Activated T-cell treated with anti-CD3 and anti-CD28 coated beads for 4 hours (primary cell): ENCODE measurements at places on chromosomes 5 and 9.

- no peak for DNase-seq
Measured at GRCh38 chr9:17888066-17888465, 309.2 kb downstream of the SH3GL2 start.

GRCh38 chr9:4933177-4933576, 51.9 kb upstream of the JAK2 start:
- no peak for DNase-seq

GRCh38 chr9:36187414-36187813, 3.3 kb upstream of the CLTA start:
- no peak for DNase-seq

DNA sequence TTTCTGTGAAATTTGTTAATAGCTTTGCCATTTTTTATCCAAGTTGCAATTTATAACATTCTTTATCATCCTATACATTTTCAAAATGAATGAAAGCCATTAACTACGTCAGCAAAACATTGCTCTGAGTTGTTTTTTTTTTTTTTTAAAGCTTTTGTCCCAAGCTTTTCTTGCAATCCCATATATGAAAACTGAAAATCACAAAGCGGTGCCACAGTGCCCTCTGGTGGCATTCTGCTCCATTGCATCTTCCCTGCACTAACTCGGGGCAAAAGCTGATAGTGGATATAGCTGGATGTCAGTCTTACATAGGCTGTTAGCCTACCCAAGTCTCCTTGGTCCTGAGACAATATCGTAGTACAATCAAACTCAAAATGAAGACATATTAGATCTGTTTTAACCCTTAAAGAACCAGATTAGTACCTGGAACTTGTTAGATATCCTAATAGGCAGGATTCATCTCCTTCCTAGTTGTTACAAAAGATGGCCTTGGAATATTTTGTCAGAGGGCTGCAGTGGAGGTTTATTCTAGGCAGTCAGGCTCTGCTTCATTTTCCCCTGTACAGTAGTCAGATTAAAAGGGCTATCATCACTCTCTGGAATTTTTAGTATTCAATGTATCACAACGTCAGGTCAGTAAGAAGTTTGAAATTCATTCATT, 669.9 kb downstream of the PTPRD start:
- peak; percentile 11 for DNase-seq

DNA sequence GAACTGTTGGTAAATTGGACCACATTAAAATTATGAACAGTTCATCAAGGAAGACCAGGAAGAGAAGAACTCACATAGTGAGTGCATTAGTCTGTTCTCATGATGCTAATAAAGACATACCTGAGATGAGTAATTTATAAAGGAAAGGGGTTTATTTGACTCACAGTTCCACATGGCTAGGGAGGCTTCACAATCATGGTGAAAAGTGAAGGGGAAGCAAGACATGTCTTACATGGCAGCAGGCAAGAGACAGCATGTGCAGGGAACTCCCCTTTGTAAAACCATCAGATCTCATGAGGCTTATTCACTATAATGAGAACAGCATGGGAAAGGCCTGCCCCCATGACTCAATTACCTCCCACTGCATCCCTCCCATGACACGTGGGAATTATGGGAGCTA, 135.9 kb upstream of the MAN2A1 start:
- DNase-seq, result no peak

- DNase-seq, result no peak
Measured at GRCh38 chr5:117103703-117104102, 529.1 kb upstream of the SEMA6A start.

DNA sequence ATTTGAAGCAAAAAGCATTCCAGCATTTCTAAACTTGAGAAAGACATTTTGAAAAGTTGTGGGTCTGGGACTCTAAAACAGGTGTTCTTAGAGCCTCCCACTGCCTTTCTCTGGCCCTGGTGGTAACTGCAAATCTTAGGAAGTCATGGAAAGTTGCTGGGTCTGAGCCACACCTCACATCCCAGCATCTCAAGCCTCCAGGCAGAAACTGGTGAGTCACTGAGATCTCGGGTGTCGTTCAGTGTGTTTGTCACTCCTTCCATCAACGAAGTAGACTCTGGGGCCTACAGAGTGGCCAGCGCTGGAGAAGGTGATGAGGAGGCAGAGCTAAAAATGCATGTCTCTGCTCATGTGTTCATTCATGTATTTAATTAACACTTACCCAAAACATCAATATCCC, 59.6 kb upstream of the C5orf58 start:
- no peak for DNase-seq

DNA sequence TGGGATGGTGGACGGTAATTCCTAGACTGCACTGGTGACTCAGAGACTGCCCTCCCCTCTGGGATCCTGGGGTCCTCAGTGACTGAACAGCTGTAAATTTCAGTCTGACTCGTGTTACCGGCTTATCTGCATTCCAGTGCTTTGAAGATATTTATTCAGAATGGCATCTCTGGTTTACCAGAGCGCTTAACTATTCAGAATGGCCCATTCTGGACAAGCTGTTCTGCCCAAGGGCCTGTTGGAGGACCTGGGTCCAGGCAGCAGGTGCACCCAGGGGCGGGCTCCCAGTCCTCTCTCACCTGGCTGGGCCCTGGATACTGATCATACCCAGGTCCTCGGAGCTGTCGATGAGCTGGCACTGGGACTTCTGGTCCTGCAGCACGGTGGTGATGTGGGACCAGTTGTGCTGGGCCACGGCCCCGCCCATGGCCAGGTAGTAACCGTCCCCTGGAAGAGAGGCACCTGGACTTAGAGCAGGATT, 48.0 kb downstream of the SARDH start:
- no peak for DNase-seq

DNA sequence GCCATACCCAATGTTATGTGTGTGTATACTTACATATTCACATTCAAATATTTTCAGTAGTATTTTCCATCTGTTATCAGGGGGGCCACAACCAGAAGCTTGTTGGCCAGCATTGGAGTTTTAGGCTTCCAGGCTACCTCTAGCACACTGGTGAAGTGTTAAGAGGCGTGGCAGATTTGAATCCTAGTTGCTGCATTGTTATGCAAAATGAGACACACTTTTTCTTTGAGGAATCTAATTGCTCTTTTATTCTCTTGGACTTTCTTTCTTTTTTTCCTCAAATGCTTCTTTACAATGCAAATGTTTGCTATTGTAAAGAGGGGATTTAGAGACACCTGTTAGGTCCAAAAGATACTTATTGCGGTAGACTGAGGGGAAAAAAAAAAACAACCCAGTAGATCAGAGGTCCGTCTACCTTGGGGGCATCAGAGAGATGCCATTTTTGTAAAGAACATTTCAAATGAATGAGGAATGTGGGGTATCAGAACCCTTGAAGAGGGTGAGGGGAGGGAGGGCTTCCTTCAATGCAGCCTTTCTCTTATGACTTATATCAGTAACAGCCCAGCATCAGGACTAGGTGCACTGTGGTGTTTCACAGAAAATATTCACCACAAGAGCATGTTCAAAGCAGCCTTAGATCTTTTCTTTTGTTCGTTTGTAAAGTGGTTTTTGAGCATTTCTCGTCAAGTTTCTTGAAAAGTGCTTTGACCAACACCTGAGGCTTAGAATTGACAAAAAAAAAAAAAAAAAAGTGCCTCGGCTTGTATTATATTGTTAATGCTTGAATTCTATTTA, 3.8 kb downstream of the SMARCA2 start:
- DNase-seq, result no peak

DNA sequence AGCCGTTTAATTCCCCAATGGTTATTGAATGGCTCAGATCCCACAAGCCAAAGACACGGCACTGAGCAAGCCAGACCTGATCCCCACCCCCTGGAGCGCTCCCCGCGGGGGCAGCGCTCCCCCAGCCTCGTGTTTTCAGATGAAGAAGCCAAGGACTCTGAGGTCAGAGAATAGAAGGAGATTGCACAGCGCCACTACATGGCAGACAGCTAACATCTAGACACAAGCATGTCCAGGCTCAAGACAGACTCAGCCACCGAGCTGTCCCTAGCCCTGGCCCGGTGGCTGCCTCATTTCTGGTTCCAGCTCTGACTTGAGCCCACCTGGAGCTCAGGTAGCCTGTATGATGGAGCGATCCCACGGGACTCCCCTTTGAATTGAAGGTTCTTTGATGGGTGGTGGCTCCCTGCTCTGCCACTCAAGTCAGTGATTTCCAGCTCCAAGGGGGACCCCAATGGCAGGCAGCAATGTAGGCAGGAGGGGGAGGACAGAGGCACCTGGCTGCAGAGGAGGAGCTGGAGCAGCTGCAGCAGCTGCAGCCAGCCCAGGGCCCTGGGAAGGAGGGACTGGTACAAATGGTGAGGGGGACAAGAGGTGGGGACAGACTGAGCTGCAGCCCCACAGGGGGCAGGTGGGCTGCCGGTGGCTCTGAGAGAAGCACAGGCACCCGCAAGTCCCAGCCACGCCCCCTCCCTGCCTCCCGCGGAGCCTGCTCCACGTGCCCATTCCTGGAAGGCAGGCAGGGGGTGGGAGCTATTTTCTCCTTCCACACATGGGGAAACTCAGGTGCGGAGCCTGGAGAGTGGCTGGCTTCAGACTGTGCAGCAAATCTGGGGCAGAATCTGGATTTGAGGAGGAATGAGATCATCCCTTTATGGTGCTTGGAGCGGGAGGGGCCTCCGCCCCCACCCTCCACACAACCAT, 40.2 kb downstream of the NTNG2 start:
- no peak for DNase-seq

- no peak for DNase-seq
Measured at GRCh38 chr5:1665803-1666202, 133.8 kb downstream of the MRPL36 start.

GRCh38 chr5:177982072-177982727, 13.8 kb downstream of the PROP1 start:
- no peak for DNase-seq

GRCh38 chr9:117080765-117081390, 334.0 kb downstream of the ASTN2 start:
- no peak for DNase-seq

DNA sequence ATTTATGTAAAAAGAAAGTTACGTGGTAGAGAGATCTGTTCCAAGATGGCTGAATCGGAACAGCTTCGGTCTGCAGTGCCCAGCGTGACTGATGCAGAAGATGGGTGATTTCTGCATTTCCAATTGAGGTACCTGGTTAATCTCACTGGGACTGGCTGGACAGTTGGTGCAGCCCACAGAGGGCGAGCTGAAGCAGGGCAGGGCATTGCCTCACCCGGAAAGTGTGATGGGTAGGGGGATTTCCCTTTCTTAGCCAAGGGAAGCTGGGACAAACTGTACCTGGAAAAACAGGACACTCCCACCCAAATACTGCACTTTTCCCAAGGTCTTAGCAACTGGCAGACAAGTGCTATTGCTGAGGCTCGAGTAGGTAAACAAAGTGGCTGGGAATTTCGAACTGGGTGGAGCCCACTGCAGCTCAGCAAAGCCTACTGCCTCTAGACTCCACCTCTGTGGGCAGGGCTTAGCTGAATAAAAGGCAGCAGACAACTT, 13.1 kb upstream of the HSD17B4 start:
- no peak for DNase-seq

- DNase-seq, result no peak
Measured at GRCh38 chr5:119269061-119269944, 86.5 kb upstream of the TNFAIP8 start.
